Naive thymus-derived CD4-positive, alpha-beta T cell (primary cell): ENCODE measurements at places on chromosomes 4 and X.

- H3K4me1 ChIP-seq = peaks cover 13% of the 10 kb centered on the region
- no peaks in the 10 kb centered on the region for H3K27me3 ChIP-seq
- no peak overlapping the region for H3K4me3 ChIP-seq
- H3K27ac ChIP-seq = no peak overlapping the region
- no peak for DNase-seq
Measured at GRCh38 chr4:82903737-82904136, 3.2 kb downstream of the THAP9 start.

- no peaks in the 10 kb centered on the region for H3K27me3 ChIP-seq
- H3K27ac ChIP-seq = no peak overlapping the region
- no peaks in the 10 kb centered on the region for H3K36me3 ChIP-seq
- H3K4me3 ChIP-seq = no peak overlapping the region
Measured at GRCh38 chr4:129335818-129336217, 239.9 kb downstream of the C4orf33 start.

GRCh38 chr4:15063341-15063740 lies 61.1 kb downstream of the CPEB2 start:
- H3K4me3 ChIP-seq = no peak overlapping the region
- H3K27me3 ChIP-seq = no peaks in the 10 kb centered on the region
- DNase-seq = no peak

DNA sequence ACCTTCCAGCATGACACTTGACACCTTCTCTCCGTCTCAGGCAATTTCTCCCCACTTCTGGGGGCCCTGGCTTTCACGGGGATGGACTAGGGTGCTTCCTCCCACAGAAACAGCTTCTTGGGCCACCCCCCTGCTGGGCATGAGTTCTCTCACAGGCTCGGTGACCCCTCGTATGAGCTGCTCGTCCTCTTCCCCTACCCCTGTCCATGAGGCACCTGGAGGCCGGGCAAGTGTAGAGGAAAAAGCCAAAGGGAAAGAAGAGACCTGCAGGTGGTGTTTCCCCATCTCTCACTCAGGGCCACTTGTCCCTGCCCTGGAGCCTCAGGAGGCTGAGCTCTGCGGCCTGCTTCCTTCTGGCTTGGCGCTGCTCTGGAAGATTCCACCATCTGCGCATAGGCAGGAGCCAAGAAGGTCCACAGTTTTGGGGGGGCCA lies 1.9 kb upstream of the RGS12 start:
- H3K36me3 ChIP-seq = peaks cover 5% of the 10 kb centered on the region
- no peak overlapping the region for H3K4me3 ChIP-seq
- H3K4me1 ChIP-seq = peaks cover 11% of the 10 kb centered on the region
- no peak overlapping the region for H3K27ac ChIP-seq

GRCh38 chr4:55178226-55179005 lies 53.0 kb upstream of the KDR start:
- H3K4me1 ChIP-seq = no peaks in the 10 kb centered on the region
- H3K27me3 ChIP-seq = no peaks in the 10 kb centered on the region
- H3K27ac ChIP-seq = no peak overlapping the region
- H3K4me3 ChIP-seq = no peak overlapping the region

GRCh38 chrX:17448188-17448587 lies 73.2 kb downstream of the NHS start:
- no peaks in the 10 kb centered on the region for H3K36me3 ChIP-seq
- H3K4me1 ChIP-seq = no peaks in the 10 kb centered on the region
- H3K4me3 ChIP-seq = no peak overlapping the region
- DNase-seq = no peak

DNA sequence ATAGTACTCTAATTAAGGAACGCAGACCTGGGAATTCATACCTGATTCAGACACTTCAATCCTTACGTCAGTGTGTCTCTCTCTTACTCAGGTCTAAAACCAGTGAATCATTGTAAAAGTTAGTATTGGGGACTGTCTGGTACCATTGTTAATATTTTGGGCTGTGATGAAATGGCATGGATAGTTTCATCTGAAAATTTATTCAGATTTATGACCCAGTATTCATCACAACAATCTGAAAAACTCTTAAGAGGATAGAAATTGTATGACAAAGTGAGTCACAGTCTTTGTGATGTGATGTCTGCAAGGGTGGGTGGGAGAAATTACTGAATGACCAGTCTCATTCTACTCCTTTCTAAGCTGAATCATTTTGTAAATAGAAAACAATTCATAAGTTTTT lies 10.3 kb downstream of the FGF2 start:
- H3K36me3 ChIP-seq = no peaks in the 10 kb centered on the region
- H3K27ac ChIP-seq = no peak overlapping the region
- no peak for DNase-seq

GRCh38 chr4:20074450-20074849 lies 177.3 kb upstream of the SLIT2 start:
- H3K36me3 ChIP-seq = no peaks in the 10 kb centered on the region
- no peak overlapping the region for H3K27ac ChIP-seq
- no peak overlapping the region for H3K4me3 ChIP-seq
- no peaks in the 10 kb centered on the region for H3K4me1 ChIP-seq
- no peak for DNase-seq
- no peaks in the 10 kb centered on the region for H3K27me3 ChIP-seq

DNA sequence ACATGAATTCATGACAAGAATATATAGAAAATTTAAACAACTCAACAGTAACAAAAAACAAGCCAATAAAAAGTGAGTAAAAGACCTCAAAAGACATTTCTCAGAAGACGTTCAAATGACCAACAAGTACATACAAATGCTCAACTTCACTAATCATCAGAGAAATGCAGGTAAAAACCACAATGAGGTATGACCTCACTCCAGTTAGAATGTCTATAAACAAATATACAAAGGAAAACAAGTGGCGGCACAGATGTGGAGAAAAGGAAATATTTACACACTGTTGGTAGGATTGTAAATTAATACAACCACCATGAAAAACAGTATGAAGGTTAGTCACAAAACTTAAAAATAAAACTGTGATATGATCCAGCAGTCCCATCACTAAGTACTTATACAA lies 1033.1 kb downstream of the RAPGEF2 start:
- no peaks in the 10 kb centered on the region for H3K36me3 ChIP-seq
- H3K4me1 ChIP-seq = no peaks in the 10 kb centered on the region
- DNase-seq = no peak

DNA sequence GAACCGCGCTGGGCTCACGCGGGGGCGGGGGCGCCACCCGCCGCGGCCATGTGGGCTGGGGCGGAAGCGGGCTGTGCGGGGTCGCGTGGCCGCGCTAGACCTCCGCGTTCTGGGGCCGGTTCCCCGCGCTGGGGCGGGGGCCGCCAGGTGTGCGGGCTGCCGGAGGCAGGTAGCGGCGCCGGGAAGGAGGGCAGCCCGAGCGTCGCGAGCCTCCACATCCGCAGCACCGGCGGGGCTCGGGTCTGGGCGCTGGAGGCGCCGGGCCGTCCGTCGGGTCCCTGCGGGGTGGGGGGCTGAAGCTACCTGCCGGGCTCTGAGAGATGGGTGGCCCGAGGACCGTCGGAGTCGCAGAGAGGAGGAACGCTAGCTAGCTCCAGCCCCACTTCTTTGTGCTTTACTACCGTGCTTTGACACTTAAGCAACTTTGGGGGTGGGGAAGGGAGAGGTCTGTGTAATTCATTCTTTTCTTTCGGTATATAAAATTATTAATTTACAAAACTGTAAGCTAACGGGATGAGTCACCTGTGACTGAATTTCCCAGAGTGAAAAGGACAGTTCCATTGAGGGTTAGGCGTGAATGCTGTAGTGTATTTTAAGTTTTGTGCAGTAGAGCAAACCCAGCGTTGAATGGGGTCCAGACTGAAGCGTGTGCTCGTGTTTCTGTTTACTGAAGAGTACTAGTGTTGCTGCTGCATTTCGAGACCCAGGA lies 689 bp downstream of the METAP1 start:
- no peaks in the 10 kb centered on the region for H3K36me3 ChIP-seq
- no peaks in the 10 kb centered on the region for H3K27me3 ChIP-seq
- no peak for DNase-seq
- peaks cover 10% of the 10 kb centered on the region for H3K4me1 ChIP-seq
- peak overlapping the region; percentile 91 for H3K4me3 ChIP-seq
